RCC 7860 (cell line): ENCODE measurements at places on chromosomes 4 and X.

DNA sequence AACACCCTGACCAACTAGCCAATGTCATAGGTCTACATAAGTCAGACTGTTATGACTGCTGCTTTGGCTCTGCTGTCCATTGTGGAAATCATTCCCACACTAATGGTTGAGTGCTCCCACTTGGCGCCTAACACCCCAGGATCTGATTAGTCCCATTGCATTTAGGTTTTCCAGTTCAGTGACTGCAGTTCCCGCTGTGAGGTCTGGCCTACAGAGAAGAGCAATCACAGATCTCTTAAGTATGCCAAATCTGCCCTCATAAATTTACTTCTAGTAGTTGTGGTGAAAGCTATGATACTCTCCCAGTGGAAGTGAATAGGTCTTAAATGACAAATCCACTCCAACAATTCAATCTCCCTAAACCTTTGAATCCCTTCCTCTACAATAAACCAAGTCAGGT lies 77.3 kb upstream of the IL2 start:
- DNase-seq = peak; percentile 78

DNA sequence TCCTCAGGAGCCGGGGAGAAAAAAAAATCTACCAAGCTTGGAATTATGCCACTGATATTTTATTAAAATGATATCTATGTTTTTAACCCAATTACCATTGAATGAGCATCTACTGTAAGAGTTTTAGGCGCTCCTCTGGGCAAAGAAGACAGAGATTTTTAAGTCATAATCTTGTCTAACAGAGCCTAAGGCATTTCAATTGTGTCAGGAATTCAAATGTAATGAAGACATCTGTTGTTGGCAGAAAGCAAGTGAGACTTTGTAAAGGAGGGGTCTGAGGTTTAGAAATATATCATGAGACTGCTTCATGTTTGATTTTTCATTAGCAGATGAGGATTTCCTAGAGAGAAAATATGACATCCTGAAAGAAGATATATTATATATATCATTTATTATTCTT lies 1158.1 kb downstream of the FSTL5 start:
- no peak for DNase-seq

DNA sequence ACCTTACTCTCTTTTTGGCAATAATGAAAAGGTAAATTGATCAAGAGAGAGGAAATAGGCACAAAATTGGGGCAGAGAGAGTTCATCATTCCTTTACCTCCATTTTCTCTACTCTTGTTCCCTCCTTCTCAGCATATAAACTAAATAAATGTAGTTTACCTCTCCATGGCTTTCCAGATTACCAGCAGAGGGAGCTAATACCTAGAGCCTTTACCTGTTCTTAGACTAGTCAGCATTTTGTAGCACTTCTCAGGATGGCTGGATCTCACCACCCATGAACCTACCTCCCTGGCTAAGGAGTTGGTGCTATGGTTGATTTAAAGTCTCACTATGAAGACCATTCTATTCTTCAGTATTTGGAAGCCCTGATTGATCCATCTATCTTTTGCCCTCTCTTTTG lies 15.7 kb downstream of the OFD1 start:
- peak; percentile 49 for DNase-seq

GRCh38 chrX:54564936-54565335 lies 34.9 kb downstream of the GNL3L start:
- DNase-seq = no peak

DNA sequence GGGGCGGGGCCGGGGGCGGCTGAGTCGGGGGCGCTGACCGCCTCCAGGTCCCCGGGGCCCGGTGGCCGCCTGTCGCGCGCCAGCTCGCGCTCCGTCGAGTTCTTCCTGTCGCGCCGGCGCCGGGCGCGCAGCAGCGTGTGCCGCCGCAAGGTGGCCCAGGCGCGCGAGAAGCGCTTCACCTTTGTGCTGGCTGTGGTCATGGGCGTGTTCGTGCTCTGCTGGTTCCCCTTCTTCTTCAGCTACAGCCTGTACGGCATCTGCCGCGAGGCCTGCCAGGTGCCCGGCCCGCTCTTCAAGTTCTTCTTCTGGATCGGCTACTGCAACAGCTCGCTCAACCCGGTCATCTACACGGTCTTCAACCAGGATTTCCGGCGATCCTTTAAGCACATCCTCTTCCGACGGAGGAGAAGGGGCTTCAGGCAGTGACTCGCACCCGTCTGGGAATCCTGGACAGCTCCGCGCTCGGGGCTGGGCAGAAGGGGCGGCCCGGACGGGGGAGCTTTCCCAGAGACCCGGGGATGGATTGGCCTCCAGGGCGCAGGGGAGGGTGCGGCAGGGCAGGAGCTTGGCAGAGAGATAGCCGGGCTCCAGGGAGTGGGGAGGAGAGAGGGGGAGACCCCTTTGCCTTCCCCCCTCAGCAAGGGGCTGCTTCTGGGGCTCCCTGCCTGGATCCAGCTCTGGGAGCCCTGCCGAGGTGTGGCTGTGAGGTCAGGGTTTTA lies 1.5 kb downstream of the ADRA2C start:
- no peak for DNase-seq

GRCh38 chr4:170391066-170391740 lies 301.4 kb upstream of the AADAT start:
- DNase-seq = peak; percentile 98

DNA sequence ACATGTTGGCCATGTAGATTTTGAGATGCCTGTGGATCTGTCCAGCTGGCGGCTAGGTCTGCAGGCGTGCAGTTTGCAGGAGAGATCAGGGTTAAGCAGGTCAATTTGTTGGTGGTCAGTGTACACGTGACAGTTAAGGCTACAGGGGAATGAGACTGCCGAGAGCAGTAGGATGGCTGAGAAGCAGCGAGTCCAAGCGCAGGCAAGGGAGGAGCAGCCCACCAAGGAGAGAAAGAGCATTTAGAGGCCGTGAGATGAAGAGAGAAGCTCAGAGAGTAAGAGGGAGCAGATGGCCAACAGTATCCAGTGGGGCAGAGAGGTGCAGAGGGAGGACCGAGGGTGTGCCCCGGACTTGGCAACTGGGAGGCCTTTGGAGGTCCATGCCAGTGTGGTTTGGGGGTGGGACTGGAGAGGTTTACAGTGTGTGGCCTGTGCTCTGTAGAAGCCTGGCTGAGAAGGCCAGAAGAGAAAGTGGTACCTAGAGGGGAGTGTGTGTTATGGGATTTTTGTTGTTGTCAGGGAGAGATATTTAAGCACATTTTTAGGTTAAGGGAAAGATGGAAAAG lies 18.4 kb downstream of the SNX25 start:
- DNase-seq = no peak

DNA sequence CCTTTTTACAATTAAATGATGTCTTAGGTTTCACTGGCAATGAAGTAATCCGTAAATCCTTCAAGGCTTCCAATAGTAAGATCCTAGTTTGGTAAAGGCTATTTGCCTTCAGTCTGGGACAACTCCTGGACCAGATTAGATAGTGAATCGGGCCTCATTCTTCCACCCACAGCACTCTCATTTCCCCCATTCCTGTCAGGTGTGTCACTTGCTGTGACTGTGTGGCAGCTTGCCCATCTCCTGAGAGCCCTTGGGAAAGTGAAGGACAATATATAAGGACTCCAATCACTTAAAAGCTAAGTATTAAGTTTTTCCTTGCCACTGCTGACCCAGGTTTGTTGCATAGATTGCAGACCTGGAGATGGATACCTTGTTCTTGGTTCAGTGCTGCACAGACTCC lies 3.3 kb upstream of the GASK1B start:
- peak; percentile 37 for DNase-seq

DNA sequence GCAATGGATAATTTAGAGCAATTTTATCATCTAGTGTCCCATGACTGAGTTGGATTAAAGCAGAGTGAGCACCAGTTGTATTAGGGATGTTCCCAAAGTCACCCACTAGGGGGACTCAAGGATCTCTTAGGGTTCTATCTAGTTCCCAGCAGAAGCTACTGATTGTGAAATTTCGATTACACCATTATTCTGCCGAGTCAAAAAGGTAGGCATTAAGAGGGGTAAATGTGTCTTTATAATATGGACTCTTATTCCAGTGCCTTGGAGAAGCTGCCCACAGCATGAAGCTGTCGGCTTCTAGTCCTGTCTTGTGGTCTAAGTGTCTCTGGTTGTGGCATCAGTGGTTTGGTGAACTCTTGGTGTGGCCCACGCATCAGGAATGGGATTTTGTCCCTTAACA lies 53.3 kb downstream of the RGS12 start:
- DNase-seq = peak; percentile 71

DNA sequence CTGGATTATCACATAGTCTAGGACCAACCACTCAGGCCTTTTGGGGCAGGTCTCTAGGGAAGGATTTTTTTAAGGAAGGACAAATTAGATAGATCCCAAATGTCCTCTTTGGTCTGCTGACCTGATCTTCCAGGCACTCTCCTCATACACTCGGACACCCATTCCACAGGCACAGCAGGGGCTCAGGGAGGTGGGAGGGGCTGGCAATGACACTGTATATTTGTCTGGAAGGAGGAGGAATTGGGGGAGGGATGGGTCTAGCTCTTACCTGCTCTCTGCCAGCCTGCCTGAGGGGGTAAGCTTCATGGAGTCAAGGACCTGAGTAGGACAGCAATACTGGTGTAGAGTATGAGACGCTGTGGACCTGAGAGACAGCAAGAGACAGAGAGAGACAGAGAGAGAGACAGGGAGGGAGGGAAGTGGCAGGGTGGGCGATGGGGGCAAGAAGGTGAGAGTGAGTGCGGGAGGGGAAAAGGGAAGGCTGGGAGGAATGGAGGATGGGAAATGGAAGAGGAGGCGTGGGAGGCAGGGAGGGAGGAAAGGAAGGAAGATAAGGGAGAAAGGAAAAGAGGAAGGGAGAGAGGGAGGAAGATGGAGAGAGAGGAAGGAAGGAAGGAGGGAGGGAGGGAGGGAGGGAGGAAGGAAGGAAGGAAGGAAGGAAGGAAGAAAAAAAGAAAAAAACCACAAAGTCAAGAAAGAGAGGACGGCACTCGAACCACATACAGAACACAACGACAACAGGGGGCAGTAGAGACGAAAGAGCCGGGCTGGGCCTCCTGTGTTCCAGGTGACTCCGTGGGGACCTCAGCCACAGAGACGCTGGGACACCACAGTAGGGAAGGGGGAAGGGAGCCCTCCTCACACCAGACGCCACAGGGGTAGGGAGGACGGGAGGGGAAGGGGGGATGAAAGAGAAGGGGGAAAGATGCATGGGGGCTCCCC lies 1.8 kb downstream of the IQSEC2 start:
- no peak for DNase-seq

DNA sequence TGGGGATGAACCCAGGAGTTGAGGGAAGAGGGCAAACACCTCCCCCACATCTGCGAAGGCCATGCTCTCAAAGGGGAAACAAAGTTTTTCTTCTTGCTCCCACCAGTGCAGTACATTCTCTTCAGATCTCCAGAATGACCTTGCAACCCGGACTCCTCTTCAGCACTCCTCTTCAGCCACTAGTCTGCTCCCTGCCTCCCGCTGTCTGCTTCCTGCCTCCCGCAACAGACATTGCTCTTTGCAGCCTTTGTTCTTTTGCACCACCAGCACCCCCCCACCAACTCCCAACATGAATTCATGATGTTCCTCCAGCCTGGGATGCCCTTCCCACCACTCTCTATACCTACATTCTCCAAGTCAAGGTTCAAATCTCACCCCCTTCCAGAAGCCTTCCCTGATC lies 32.1 kb downstream of the UTP14A start:
- no peak for DNase-seq

GRCh38 chrX:17009856-17010625 lies 63.6 kb downstream of the REPS2 start:
- no peak for DNase-seq

DNA sequence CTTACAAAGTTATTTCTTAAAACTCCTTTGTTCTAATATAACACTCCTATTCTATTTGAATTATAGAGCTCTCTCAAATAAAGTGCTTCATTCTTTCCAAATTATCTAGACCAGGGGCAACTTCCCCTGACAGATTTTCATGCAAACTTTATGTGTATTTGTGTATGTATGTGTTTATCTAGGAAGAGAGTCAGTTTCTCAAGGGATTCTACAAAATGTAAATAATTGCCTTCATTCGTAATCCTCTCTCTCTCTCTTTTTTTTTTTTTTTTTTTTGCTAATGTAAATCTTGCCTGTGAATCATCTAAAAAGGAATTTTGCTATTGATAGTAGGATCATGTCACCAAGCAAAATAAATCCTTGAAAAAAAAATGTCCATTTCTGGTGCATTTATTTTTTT lies 38.9 kb upstream of the RBPJ start:
- no peak for DNase-seq

DNA sequence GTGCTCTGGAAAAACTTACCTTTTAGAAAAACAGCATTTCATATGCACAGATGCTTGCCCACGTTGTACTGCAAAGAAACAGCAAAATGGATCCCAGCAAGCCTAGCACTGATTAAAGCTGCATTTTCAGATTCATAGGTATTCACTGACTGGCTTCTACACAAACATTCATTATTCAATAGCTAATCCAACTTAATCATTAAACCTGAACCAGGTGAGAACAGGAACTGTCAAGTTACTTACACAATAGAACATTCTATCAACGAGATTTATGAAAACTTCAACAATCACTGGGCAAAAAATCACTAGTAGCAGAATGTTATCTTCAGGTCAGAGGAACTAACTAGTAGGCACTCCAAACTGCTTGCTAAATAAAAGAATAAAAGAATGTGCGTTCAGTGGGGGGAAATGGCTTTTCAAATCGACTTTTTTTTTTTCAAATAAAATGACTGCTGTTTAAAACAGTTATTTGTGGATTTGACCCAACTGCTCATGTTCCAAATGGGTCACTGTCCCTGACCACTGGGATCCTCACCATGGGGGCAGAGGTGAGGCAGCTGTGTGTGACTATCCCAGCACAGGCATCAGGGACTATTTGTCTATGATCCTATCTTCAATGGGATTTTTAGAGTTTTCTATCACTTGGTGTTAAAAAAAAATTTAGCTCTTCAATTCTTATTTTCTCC lies 42.3 kb downstream of the STX18 start:
- no peak for DNase-seq

GRCh38 chr4:40196724-40197281 lies at the start of gene RHOH:
Gene RHOH, plus strand, starts transcription at chr4:40197031. Its CDS starts 46,356 bp downstream, at chr4:40243387.
- no peak for DNase-seq

DNA sequence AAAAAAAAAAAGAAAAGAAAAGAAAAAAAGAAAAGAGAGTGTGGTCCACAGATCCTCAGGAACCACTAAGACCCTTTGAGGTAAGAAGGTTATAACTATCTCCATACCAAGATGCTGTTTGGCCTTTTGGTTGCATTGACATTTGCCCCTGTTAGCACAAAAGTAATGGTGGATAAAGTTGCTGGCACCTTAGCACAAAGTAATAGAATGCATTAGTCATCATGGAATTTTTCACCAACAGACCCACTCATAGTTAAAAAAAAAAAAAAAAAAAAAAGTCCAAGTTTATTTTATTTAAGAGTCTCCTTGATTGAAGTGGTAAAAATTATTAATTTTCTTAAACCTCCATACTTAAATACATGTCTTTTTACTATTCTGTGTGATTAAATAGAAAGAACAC lies 78.4 kb upstream of the RBPJ start:
- no peak for DNase-seq

GRCh38 chr4:187354740-187355139 lies 631.1 kb upstream of the FAT1 start:
- no peak for DNase-seq

GRCh38 chr4:35695003-35695402 lies 549.3 kb downstream of the ARAP2 start:
- no peak for DNase-seq
